NCI-H2081 (cell line): ENCODE measurements at places on chromosomes 3 and 15.

GRCh38 chr15:43771816-43772215, 5.0 kb downstream of the ELL3 start:
- no peak for DNase-seq

- no peak for DNase-seq
These were observed 7.7 kb downstream of the SLC6A6 start for GRCh38 chr3:14410106-14410502.

- no peak for DNase-seq
These were observed 123.2 kb upstream of the FEZF2 start for GRCh38 chr3:62496503-62496902.

DNA sequence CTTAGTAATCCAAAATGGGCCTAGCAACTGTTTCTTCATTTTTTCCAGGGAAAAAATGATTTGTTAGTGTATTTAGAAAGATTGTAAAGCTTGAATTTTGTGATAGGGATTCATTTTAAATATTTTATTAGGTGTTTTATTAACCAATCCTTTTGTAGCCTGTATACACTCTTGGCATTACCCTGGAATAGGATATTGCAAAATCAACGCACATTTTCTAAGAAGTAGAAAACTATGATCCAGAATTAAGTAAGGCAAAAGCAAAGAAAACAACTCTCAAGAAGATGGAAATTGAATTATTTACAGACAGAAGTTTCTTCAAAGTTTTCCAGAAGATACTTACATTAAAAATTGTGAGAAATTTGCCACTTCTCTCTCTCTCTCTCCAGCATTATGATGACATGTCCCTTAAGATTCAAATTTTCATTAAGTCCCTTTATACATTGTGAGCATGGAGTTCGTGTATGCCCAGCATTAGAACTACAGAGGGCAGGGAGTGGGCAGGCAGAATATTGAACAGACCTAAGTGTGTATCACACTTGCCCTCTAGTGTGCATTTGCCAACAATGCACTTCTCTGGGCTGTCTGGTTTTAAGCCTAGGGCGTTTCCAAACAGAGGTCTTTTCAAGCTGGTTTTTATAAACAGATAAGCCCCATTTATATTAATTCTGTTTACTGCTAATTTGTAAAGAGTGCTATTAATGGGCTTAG, 28.5 kb upstream of the CMSS1 start:
- peak; percentile 56 for DNase-seq

DNA sequence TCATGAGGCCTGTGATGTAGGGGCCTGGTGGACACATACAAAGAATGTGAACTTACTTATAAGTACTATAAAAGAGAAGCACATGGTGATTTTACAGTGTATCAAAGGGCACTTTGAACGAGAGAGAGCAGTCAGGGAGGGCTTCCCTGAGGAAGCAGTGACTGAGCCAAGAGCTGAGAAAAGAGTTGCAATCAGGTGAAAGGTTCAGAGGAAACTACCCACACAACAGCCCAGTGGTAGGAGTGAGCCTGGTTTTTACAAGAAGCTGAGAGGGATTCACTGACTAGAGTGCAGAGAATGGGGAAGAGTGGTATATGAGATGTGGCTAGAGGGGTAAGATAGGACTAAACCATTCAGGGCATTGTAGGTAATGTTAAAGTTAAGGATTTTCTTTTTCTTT, 57.1 kb downstream of the CALML4 start:
- DNase-seq = no peak
